ENCODE measurements at places on chromosomes 1 and 21.

DNA sequence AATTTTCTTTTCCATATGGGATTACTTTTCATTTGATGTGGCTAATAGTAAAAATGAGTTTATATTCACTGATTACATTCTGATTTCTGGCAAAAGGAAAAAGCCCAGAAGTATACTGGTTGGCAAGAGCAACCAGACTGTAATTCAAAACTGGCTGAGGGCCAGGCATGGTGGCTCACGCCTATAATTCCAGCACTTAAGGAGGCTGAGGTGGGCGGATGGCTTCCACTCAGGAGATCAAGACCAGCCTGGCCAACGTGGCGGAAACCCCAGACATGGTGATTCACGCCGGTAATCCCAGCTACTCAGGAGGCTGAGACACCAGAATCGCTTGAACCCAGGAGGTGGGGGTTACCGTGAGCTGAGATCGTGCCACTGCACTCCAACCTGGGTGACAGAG is 14.5 kb downstream of the SYT11 start:
- DNase-seq = no peak

- no peak for DNase-seq
Measured at GRCh38 chr1:115312742-115313141, 25.3 kb downstream of the NGF start.

GRCh38 chr1:157103268-157103667 is 3.7 kb upstream of the ETV3L start:
- no peak for DNase-seq

- no peak for DNase-seq
Measured at GRCh38 chr1:206757524-206758266, 12.9 kb upstream of the IL19 start.

- DNase-seq = no peak
Measured at GRCh38 chr1:182476625-182477024, 26.7 kb downstream of the RGSL1 start.

DNA sequence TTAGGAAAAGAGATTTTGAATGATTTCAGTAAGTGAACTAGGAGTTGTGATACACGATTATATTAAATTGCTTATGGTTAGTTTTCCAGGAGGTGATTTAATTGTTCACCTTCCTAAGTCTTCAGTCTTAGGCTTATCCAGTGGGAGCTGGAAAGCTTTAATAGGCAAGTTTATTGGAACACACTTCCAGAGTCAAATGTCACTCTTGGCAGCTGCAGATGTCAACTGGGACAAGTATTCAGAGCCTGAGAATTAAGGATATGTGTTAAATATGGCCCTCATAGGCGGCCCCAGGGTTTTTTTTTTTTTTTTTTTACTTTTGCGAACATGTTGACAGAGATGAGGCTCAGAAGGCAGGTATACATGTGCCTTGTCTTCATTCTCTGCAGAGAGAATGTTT is 29.2 kb downstream of the UCK2 start:
- DNase-seq = no peak

DNA sequence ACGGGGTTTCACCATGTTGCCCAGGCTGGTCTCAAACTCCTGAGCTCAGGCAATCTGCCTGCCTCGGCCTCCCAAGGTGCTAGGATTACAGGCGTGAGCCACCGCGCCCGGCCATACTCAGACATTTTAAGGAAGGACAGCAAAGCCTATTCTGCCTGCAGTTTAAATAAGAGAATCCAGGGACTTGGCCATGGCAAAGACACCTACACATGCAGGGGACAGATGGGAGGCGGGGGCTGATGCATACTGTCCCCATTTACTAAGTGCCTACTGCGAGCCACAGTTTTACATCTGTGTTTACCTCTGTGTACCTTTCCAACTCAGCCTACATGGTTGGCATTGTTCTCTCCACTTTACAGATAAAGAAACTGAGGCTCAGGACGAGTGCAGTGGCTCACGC is 25.4 kb downstream of the LDLRAD2 start:
- DNase-seq = no peak

GRCh38 chr1:184987696-184988095 is 13.4 kb upstream of the NIBAN1 start:
- no peak for DNase-seq

DNA sequence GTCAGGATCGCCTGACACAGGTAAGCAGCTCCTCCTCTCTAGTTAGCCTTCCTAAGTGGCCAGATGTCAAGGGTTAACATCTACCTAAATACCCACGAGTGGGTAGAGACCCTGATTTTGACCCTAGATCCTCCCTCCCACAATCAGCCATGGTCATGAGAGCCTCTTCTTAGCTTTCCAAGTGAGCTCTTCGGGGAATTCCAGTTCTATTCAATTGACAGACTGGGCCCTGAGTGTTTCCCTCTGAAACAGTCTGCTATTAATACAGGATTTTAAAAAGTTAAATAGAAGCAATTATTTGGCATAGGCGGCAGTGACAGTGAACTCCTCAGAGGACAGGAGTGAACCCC is 28.1 kb downstream of the C2CD2 start:
- no peak for DNase-seq

- no peak for DNase-seq
Measured at GRCh38 chr1:178388418-178389145, 108.2 kb downstream of the CLEC20A start.

Measured in stimulated activated CD4-positive, alpha-beta T cell treated with anti-CD3 and anti-CD28 coated beads, Interleukin-1b, Interleukin-23, amount 100 ng/mL, for 24 hours (primary cell).